ENCODE measurements at places on chromosomes 4 and X.

DNA sequence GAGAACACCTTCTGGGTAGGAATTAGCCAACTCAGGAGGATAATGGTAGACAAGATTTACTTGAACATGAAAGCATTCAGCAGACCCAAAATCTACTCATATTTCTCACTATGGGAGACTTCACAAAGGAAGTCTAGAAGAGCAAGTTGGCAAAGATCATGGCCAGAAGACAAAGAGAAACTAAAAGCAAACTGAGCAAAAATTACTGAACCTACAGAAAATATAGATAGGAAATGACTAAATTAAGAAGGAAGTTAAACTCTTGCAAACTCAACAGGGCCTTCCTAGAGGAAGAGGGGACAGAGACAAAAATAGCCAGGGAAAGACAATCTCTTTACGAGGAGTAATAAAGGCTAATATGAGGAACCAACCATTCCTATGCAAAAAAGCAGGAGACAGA is 18.7 kb downstream of the CORIN start:
- no peaks in the 10 kb centered on the region for H3K36me3 ChIP-seq
- no peak overlapping the region for H3K4me3 ChIP-seq
- no peak overlapping the region for H3K27ac ChIP-seq
- H3K27me3 ChIP-seq = no peaks in the 10 kb centered on the region

- no peaks in the 10 kb centered on the region for H3K36me3 ChIP-seq
- H3K27ac ChIP-seq = no peak overlapping the region
- no peak overlapping the region for H3K4me3 ChIP-seq
- DNase-seq = peak; percentile 53
Observed at GRCh38 chrX:96389281-96390047, 295.2 kb upstream of the DIAPH2 start.

DNA sequence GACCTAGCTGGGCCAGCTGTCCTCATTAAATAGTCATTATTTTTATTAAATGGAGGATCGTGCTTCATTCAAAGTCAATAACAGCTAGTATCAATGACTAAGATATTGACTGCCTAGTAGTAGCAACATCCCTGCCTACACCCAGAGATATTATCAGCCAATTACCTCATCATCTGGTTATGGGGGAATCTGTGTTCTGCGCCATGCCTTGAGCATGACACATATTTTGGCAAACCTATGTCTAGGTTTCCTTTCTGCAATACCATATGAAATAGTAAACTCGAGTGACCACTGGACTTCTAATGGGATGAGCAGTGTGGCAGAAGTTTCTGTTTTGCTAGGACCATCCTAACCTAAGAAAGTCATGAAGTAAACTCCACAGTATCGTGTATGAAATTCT is 50.0 kb upstream of the AADAT start:
- H3K4me3 ChIP-seq = no peak overlapping the region
- H3K27me3 ChIP-seq = no peaks in the 10 kb centered on the region
- no peaks in the 10 kb centered on the region for H3K36me3 ChIP-seq
- H3K27ac ChIP-seq = no peak overlapping the region

- H3K4me1 ChIP-seq = no peaks in the 10 kb centered on the region
- H3K36me3 ChIP-seq = no peaks in the 10 kb centered on the region
- no peaks in the 10 kb centered on the region for H3K27me3 ChIP-seq
- H3K27ac ChIP-seq = no peak overlapping the region
Observed at GRCh38 chrX:119030990-119031389, 41.8 kb upstream of the CT47C1 start.

GRCh38 chrX:77977095-77977494 is 7.7 kb upstream of the PGAM4 start:
- H3K4me3 ChIP-seq = no peak overlapping the region
- no peaks in the 10 kb centered on the region for H3K4me1 ChIP-seq
- no peaks in the 10 kb centered on the region for H3K36me3 ChIP-seq
- no peaks in the 10 kb centered on the region for H3K27me3 ChIP-seq
- H3K27ac ChIP-seq = no peak overlapping the region
- DNase-seq = no peak

DNA sequence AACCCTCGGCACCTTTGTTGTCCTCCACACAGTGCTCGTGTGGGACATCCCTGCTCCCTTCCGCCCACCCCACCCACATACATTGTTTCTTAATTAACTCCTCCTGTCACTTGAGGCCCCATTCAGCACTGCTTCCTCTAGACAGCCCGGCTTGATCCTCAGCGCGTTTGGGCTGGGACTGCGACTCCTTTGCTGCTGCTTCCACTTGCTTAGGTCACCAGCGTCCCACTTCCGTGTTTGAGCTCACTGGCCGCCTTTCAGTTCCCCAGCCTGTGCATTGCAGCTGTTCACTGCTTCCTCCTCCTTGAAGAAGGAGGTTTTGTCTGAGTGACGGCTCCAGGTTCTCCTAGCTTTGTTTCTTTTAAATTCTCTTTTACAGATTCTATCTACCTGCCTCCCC is 16.1 kb downstream of the RNF4 start:
- DNase-seq = no peak
- peaks cover 11% of the 10 kb centered on the region for H3K36me3 ChIP-seq
- H3K27ac ChIP-seq = no peak overlapping the region
- peaks cover 5% of the 10 kb centered on the region for H3K4me1 ChIP-seq
- no peaks in the 10 kb centered on the region for H3K27me3 ChIP-seq

- no peaks in the 10 kb centered on the region for H3K27me3 ChIP-seq
- peak; percentile 34 for DNase-seq
- no peak overlapping the region for H3K4me3 ChIP-seq
- no peak overlapping the region for H3K27ac ChIP-seq
- H3K36me3 ChIP-seq = peaks cover 7% of the 10 kb centered on the region
Observed at GRCh38 chr4:147994491-147995385, 262.9 kb downstream of the ARHGAP10 start.
